Smooth muscle cell of the pulmonary artery (primary cell): ENCODE measurements at places on chromosomes 7 and 10. TPM values are rescaled to one million over a fixed set of nuclear protein-coding genes. Genes with fewer than 3 reads are reported as not detected.

Gene HECTD2
- 8.5 and 9.7 TPM in 2 replicates for total RNA-seq

Gene BHLHA15
- 0.26 and 1.4 TPM in 2 replicates for total RNA-seq

Gene PTPRN2
- total RNA-seq: 0.26 and 0.85 TPM in 2 replicates

Gene OR9A2
- 0.13 TPM in 1 of 2 replicates, not detected in the other for total RNA-seq

Gene PAPSS2
- total RNA-seq: 160 TPM in 2 replicates

Gene LOXL4
- total RNA-seq: 28.7 and 138 TPM in 2 replicates

Gene CYP3A7
- total RNA-seq: not detected in 2 replicates

Gene OR2A5
- not detected in 2 replicates for total RNA-seq

Gene CYP26C1
- total RNA-seq: 0.07 and 0.10 TPM in 2 replicates

Gene BICC1
- 78.2 and 124 TPM in 2 replicates for total RNA-seq
